ENCODE measurements at places on chromosomes 3 and 15.

GRCh38 chr3:70433091-70433490, 120.7 kb upstream of the MDFIC2 start:
- DNase-seq: no peak

GRCh38 chr3:18725668-18726407, 300.7 kb upstream of the SATB1 start:
- DNase-seq: no peak

DNA sequence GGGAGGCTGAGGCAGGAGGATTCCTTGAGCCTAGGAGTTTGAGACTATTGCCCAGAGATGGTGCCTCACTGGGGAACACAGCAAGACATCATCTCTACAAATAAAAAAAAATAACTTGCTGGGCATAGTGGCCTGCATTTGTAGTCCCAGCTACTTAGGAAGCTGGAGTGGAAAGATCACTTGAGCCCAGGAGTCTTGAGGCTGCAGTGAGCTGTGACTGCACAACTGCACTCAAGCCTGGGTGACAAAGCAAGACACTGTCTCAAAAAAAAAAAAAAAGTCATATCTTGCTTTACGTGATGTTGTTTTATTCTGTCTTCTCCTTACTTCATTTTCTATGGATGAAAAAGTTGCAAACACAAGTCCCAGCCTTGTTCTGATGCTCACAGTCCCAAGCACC, 14.1 kb downstream of the GATM start:
- DNase-seq: no peak

DNA sequence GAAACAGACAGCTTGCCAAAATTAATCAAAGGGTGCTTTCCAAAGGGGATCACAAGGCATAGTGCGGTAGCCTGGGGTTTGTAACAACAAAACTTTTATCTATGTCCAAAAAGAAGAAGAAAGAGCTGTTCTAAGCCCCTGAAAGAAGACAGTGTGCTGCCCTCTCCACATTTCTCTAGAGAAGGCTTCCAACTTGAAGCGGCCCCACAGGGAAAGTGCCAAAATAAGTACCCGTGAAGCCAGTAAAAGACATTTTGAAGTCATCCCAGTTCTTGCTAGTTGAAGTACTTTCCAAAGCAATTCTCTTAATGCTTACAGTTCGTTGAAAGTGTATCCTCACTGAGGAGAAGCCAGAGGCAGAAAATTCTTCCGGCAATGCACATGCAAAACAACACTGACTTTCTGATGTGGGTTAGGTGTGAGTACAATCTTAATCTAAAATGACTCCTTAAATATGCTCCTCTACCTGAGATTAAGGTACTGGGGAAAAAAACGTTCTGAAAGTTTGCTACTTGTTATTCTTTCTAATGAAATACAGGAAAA, 21.3 kb downstream of the GPR15 start:
- no peak for DNase-seq

DNA sequence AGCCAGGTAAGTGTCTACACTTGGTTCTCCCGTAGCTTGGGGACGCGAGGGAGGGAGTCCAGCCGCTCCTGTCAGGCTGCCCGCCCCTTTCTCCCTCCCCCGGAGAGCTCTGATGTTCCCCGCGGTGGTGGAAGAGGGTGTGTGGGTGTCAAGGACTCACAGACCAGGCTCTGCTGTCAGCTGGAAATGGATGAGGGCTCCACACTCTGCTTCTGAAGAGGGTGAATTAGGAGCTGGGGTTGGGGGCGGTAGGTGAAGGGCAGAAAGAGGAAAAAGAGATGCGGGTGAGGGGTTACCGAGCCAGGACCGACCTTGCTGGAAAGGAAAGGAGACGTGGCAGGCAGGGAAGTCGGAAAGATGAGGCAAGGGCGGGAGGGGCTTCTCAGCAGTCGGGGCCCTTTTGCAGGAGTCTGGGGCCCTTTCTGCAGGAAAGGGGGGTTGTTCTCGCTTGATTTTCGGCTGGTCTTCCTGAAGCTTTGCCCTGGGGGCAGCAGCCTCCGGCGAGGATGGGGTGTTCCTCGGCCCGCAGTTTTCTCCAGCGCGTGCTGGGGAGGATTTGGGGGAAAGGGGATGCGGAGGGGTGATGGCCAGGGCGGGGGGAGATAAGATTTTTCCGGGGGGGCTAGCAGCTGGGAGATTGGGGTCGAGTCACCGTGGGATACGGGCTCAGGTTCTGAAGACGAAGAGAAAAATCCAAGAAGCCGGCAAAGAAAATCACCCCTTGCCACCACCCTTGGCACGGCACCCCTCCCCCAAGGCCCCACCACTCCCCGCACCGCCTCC, 602 bp upstream of the BAHD1 start:
- peak; percentile 29 for DNase-seq

DNA sequence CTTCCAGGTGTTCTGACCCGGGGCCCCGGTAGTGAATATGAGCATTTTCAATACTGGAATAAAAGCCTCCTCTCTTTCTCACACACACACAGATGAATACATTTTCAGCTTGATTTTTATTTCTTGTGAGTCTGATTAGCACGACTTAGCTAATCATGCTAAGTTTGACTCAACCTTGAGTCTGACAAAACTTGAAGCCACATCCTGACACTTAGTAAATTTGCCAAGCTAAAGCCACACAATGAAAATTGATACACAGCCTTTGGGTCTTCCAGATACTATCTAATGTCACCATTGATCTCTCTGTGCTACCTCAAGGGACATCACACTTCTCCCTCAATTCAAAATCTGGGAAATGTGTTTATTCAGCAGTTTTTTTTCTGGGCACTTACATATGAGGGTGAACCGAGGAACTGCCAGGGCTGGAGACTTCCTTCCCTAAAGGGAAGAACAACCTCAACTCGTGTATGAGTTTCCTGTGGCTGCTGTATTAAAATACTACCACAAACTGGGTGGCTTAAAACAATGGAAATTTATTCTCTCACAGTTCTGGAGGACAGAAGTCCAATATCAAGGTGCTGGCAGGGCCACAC, 18.6 kb downstream of the TMEM266 start:
- DNase-seq: no peak

DNA sequence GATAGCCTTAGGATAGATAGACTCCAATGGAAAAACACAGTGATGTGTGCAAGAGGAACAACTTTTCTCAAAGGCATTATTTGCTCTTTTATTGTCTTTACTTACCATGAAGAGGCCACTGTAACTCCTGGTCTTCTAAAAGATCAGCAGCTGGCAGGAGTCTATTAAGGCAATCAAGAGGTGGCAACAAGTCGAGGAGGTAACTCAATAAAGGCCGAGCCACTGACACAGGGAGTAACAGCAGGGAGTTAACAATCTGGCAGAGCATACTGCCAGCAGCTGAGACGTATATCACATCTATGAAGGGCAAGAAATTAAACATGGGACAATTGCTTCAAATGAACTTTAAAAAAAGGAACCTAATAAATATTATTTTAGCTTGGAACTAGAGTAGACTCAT, 106.2 kb downstream of the HERC1 start:
- no peak for DNase-seq

DNA sequence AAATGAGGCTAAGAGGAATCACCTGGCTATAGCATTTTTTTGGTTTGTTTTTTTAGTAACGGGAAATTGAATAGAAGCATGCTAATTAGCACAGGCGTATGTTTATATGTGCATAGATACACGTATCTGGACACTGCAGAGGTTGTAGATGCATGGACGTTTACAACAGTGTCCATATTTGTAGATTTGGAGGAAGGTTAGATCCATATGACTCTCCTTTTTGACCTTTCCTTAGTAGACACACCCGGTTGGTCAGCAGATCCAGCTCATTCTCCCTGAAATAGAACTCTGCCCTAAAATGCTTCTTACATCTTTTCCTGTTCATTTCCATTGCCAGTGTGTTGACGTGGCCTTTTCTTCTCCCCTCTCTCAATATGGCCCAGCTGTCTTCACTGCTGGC, 60.1 kb downstream of the SLCO3A1 start:
- DNase-seq: no peak

- DNase-seq: no peak
These were observed 6.7 kb downstream of the SPPL2A start for GRCh38 chr15:50758712-50759205.

- peak; percentile 79 for DNase-seq
These were observed 20.4 kb upstream of the COPG1 start for GRCh38 chr3:129228891-129229585.

DNA sequence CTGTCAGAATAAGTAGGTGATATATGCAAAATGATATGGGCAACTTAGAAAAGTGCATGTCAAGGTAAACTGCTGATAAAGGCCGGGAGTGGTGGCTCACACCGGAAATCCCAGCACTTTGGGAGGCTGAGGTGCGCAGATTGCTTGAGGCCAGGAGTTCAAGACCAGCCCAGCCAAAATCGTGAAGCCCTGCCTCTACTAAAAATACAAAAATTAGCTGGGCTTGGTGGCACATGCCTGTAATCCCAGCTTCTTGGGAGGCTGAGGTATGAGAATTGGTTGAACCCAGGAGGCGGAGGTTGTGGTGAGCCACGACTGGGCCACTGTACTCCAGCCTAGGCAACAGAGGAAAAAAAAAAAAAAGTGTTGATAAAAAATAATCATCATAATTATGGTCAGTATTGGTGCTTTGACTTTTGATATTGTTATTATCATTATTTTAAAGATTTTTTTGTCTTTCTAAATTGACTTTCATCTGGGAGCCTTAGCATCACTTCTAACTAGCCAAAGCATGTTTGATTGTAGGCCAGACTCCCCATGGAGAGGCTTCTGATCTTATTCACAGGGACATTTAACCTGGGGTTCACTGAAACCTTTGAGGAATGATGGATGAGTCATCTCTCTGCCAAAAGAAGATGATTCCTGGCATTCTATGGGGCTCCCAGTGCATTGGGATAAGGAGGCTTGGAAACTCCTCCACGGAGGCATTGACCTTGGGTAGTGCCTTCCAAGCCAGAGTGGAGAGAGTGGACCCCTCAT, 5.6 kb downstream of the ZBTB38 start:
- no peak for DNase-seq

DNA sequence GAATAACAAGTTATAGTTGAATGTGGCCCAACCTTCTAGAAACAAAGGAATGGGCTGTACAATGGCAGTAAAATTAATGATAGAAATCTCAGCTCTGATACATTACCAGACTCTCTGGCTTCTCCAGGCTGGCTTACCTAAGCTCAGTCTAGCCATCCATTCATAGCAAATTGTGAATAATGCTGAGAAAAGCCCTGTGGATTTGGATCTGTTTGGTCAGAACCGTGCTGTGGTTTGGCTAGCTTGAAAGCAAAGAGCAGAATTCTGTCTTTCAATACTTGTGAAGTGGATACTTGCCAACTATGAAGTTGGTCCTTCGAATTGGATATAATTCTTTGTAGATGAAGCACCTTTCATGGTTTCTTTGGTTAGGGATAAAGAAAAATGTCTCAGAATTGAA, 199.1 kb downstream of the EPHA3 start:
- DNase-seq: no peak

- no peak for DNase-seq
These were observed 10.1 kb downstream of the SEMA3F start for GRCh38 chr3:50164984-50165909.

- no peak for DNase-seq
These were observed 17.1 kb downstream of the CCDC13 start for GRCh38 chr3:42755681-42756578.

GRCh38 chr3:124492824-124493223, 237.4 kb upstream of the UMPS start:
- peak; percentile 21 for DNase-seq

- DNase-seq: no peak
These were observed 789.8 kb downstream of the ROBO1 start for GRCh38 chr3:78978037-78978436.

DNA sequence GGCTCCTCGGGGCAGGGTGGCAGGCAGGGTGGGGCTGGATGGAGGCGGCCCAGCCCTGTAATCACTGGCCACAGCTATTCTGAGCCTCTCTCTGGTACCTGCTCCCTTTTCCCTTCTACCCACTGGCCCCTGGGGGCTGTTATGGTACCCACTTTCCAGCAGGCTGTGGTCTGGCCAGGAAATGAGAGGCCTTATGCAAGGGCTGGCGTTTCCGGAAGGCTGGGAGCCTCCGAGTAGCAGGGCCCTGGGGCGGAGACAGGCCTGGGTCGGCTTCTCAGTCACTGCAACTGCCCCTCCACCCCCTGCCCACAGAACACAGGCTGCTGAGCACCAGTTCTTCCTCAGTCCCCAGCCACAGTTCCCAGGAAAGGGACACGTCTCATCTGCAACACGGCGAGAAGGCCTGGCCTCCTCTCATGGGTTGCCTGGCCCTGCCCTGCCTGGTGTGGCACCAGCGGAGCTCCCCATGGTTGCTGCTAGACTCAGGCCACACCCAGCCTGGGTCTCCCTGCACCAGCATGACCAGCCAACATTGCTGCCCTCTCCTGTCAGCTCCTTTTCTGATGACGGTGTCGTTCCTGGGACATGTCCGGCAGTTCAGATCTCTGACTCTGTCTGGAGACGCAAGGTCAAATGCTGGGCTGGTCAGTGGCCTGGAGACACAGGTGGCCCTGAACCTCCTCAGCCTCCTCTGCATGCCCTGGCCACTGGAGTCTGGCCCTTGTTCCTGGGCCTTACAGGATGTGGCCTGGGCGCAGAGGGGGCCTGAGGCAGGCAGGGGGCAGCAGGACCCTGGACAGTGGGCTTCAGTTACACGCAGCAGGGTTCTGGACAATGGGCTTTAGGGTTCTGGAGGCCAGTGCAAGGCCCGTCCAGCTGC, 6.5 kb downstream of the CHST13 start:
- no peak for DNase-seq

GRCh38 chr15:62599791-62600777, 435.0 kb upstream of the C2CD4B start:
- no peak for DNase-seq

DNA sequence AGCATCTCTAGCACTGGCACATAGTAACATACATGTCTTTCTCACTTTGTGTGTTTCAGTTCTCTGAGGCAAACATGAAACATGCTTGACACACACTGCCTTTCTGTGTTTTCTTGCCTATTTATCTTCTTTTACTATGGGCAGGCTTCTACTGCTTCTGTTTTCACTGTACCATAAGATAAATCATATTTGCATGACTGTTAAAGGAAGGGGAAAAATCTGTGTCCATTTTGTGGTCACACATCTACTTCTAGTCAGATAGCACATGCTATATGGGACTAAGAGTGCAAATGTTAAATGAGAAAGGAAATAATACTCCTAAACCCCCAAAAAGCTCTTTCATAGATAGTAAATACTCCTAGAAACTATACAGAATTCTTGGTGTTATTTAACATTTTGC, 386.4 kb downstream of the ZBTB20 start:
- DNase-seq: no peak

- DNase-seq: peak; percentile 72
These were observed 23.9 kb upstream of the TM4SF1 start for GRCh38 chr3:149401212-149401925.

DNA sequence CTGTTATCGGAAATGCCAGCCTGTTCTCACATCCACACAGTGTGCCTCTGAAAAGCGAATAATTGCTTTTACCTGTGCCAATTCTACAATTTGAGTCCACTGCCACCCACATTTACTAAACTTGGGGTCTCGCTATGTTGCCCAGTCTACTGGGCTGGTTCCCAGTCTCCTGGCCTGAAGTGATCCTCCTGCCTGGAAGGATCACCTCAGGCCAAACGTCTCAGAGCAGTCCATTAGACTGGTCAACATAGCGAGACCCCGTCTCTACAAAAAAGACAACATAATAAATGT, 827 bp upstream of the INO80 start:
- DNase-seq: no peak
